ENCODE measurements at places on chromosomes 5 and 9.

DNA sequence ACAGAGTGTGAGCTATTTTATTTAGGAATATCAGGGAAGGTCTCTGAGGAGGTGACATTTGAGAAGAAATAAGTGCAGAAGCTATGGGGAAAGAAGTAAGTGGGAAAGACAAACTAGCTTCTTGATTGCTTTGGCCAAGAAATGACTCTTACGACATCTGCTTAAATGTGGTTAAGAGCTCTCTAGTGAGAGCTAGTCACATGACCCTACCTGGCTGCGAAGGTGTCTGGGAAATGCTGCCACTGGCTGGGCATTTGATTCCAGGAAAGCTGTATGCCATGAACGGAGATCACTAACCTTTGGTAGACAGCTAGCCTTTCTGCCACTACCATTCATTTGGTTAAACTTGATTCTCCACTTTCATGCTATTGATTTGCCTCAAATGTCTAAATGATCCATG is 80.1 kb downstream of the KIAA0825 start:
- no peak for DNase-seq

DNA sequence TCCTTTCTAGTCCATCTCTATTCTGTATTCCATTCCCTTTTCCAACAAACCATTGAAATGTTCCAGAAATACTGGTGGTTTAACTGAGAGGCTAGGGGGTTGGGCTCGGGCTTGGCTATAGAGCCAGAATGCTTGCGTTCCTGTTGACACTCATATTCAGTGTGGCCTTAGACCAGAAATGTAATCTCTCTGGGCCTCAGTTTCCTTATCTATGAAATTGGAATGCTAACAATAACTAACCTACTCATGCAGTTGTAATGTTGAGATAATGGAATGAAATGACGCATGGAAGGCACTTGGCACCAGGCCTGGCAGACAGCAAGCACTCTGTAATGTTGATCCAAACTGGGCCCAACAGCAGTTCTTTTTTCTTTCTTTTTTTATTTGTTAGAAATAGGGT is 26.8 kb downstream of the JADE2 start:
- DNase-seq: no peak

GRCh38 chr5:6084376-6084775 is 294.0 kb downstream of the MED10 start:
- no peak for DNase-seq

DNA sequence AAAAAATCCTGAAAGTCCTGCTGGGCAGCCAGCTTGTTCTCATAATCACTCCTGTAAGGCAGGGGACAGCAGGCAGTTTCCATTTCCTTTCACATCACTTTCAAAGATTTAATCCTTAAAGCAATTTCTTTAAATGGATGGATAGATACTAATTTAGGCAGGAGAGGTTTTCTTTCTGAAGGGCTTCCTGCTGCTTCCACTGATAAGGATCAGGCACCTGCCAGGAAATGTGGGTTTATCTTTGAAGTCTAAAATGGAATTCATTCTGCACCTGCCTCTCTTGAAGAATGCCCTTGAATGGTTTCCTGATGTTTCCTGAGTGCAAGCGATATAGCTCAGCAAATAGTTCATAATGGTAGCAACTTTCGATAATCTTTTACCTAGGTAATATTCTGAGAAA is 64.5 kb downstream of the STARD4 start:
- DNase-seq: no peak

DNA sequence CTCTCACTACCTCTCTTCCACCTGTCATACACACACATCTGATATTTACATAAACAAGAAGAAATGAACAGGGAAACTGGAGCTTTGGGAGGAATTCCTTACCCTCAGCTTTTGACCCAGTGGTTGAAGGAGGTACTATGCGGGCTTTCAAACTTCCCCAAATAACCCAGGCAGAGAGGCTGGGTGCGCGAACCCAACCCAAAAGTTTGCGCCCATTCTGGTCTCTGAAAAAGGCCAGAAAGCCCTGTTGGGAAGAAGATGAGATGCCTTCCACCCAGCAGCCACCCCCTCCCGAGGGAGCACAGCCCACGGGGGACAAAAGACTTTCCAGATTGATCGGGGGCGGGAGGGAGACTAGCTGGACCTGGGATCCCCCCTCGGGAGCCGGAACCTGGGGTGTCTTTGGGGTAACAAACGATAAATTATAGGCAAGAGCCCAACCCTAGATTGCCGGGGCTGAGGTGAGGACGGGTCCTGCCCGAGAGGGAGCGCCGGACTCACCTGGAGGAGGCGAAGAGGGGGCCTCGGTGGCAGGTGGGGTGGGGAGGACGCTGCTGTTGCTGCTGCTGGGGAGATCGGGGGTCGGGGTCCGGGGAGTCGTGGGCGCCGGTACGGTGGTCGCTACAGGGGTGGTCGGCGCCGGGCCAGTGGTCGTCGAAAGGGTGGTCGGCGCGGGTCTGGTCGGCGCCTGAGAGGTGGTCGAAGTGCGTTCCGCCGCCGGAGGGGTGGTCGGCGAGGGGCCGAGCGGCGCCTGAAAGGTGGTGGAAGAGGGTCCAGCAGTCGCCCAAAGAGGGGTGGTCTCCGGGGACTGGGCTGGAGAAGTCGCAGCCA is 798 bp downstream of the MEGF9 start:
- DNase-seq: no peak

- DNase-seq: no peak
Observed at GRCh38 chr5:95900383-95900958, 61.2 kb downstream of the ELL2 start.

- no peak for DNase-seq
Observed at GRCh38 chr9:16387382-16387781, 483.1 kb downstream of the BNC2 start.

DNA sequence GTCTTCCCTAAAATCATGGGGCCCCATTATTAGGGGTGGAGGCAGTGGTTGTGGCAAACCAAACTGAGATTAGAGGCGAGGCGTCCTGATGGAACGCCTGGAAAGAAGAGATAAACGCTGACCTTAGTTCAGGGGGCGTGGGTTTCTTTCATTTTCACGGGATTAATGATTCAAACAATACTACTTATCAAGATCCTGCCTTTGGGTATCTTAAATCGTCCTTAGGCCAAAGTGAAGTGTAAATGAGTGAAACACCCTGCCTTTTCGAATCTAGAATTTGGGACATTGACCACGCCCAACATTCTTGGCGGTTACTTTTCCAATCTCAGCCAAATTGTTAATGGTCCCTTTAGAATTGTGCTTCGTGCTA is 1.0 kb upstream of the UBTD2 start:
- no peak for DNase-seq

- no peak for DNase-seq
Observed at GRCh38 chr9:70463877-70464276, 49.4 kb upstream of the KLF9 start.

DNA sequence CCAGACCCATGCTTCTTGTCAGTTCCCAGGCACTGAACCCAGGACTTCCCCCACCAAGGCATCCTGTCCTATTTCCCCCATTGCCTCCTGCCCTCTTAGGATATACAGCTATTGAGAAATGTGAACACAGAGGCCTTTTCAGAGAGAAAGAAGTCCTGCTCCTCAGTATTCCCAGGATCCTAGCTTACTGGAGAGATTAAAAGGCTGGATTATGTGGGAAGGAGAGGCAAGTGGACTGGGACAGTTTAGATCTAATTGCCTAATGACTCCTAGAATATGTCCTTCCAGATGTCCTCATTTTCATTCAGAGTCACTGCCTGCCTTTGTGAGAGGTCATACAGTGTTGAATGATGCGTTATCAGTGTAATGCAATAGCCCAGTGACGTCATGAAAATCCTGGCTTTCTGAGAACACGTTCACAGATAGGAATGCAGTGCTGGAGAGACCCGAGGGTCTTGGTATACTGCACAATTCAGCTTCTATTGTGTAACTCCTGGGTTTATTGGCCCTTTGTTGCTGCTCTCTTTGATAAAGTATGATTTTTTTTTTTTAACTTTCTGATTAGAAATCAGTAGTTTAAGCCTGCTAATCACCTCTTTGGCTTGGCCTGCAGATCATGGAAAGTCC is 26.2 kb downstream of the WWC1 start:
- no peak for DNase-seq

DNA sequence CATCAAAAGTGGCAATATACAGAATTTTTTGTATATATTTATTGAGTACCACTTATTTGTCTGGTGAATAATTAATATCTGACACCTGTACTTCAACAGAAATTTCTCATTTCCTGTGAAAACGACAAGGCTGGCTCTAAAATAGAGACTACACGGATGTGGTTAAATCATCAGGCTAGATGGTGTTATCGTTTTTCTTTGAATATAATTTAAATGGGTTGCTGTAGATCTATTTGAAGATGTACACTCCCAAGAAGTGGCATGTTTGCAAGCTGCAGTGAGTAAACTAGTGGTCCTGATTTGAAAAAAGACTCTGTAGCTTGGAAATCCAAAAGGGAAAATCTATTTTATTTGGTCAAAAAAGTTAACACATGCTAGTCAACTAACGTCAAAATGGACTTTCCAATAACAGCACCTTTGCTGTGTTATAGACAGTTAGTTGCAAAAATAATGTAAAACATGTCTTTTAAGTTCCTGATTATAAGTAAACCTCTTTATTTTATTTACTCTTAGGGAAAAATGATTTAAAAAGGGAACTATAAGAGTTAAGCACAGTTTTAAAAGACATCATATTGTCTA is 13.8 kb downstream of the ST8SIA4 start:
- DNase-seq: no peak

DNA sequence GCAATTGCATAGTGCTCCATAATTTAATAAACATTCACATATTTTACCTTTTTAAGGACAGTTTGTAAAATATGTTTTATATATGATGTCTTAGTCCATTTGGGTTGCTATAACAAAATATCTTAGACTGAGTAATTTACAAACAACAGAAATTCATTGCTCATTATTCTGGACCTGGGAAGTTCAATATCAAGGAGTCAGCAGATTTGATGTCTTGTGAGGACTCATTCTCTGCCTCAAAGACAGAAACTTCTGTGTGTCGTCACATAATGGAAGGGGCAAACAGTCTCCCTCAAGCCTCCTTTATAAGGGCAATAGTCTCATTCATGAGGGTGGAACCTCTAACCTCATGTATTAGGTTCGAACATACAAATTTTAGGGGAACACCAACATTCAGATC is 455.9 kb downstream of the TAF11L14 start:
- DNase-seq: no peak

GRCh38 chr5:71974622-71975021 is 132.7 kb upstream of the MAP1B start:
- DNase-seq: no peak

DNA sequence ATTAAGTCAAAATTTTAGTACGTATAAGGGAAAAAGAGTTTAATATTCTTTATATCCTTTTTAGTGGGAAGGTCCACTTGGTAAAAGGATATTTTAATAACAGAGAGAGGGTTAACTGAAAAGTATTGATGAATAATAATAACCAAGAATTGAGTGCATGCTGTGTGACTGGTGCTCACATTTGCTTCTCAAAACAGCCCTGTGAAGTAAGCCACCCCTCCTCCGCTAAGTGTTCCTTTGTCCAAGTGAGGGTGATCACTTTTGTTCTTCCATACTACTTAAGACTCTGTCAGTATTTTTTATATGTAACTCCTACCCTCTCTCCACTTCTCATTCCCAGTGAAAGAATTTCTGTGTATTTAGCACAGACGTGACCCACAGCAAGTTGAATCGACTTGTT is 51.5 kb downstream of the SLC44A1 start:
- no peak for DNase-seq

- no peak for DNase-seq
Observed at GRCh38 chr5:161851691-161852299, 3.9 kb downstream of the GABRA1 start.

DNA sequence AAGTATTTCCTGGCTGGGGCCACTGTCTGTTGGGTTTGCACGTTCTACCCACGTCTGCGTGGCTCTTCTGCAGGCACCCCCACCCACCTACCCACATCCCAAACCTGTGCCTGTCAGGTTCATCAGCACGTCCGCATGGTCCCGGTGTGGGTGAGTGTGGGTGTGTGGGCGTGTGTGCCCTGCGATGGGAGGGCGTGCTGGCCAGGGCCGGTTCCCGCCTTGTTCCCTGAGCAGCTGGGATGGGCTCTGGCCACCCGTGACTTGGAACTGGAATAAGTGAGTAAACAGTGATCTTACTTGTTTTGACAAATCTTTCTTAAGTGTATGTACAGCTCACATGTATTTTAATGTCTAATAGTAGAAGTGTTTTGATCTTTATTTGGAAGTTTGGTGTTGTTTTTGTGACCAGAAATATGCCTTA is 20.4 kb downstream of the ERGIC1 start:
- no peak for DNase-seq

- DNase-seq: no peak
Observed at GRCh38 chr9:92328225-92328624, 2.5 kb downstream of the CENPP start.

DNA sequence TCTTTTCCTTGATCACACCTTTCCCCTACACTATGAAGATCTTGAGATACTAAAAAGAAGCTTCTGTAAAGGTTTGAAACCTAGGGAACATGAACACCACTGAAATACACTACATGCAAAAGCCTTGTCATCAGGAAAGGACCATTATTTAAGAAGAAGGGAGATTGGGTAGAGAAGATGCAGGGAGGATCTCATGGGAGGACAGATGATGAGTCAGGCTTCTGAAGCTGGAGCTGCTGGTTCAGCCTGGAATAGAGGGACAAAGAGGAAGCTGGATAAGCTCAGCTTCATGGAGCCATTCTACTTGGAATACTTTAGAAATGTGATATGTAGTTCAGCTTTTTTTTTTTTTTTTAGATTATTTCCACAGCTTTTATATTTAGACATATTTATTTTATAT is 169.8 kb downstream of the MAN2A1 start:
- no peak for DNase-seq

Measured in stimulated activated CD8-positive, alpha-beta memory T cell treated with anti-CD3 and anti-CD28 coated beads, Interleukin-7, amount 100 ng/mL, for 24 hours (primary cell).